ENCODE measurements at places on chromosomes 5 and 9.
A peak's percentile ranks its signal among the peaks of the same experiment; 100 is the strongest.

GRCh38 chr5:102529031-102529430, 30.2 kb upstream of the SLCO6A1 start:
- no peak for DNase-seq

GRCh38 chr9:30758726-30759446, 1625.6 kb upstream of the ACO1 start:
- DNase-seq, result no peak

GRCh38 chr9:34884747-34885189, 73.3 kb upstream of the PHF24 start:
- no peak for DNase-seq

DNA sequence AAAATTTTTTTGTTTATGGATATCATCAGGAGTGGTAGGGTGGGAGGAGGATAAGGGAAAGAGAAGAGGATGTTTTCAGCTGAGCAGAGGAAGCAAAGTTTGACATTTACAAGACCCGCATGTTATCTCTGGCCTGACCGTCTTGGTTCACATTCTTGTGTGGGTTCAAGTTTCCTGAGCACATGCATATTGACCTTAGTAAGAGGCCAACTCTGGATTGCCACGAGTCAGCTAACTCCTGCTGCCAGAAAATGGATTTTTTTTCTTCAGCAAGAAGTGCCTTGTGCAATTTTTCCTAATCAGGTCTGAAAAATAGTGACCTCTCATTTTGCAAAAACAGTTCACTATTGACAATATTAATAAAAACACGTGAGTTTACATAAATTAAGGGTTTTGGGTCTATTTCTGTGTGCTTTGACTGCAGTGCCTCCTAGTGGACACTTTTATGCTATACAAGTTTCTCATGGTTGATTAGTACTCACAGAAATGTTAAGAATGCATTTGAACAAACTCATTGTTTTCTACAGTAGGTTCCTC, 27.1 kb upstream of the BASP1 start:
- DNase-seq, result no peak

DNA sequence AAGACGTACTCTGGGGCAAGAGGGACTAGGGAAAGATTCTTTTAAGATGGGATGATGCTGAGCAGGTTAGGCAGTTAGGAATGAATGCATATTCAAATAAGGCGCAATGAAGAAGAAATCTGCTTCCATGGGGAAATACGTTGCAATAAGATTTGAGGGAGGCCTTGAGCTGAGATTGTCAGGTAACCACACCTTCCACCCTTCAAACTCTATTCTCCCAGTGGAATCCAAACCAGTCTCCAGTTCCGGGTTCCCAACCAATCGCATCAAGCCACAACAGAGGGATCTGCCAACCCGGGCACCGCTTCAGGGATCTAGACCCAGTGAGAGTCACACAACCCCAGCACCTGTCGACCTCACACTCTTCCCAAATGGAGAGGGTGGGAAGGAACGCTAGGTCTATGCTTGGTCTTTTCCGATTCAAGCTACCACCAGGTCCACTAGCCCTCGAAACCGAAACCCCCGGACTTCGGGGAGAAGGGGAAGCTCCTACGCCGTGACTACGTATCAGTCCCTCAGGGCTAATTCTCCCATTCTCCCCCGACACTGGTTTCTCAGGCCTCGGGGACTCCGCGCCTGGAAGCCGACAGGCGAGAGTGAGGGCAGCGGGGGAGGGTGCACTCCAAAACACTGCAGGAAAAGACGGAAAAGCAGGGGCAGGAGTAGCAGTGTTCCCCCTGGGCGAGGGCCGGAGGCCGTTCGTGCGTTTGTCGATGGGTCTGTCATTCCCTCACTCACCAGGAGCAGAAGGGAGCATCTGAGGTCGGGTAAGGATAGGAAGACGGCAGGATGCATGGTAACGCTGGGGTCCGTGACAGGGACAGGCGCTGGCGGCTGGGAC, 534 bp downstream of the ERP44 start:
- peak; percentile 12 for DNase-seq

DNA sequence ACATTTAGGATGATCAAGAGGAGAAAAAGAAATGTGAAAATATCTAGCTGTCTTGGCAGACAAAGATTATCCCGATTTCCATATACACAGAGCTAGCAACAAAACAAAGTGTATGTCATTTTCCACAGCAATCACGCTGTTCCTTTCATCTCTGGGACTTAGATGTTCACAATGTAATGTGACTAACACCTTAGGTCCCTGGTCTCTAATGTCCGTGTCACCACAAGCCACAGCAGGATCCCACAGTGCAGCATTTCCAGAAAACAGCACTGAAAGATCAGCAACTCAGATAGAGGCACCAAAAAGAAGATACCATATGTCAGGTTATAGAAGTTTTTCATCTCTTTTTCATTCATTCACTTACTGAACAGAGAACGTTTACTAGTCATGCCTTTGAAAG, 118.0 kb upstream of the TNPO1 start:
- DNase-seq, result no peak

DNA sequence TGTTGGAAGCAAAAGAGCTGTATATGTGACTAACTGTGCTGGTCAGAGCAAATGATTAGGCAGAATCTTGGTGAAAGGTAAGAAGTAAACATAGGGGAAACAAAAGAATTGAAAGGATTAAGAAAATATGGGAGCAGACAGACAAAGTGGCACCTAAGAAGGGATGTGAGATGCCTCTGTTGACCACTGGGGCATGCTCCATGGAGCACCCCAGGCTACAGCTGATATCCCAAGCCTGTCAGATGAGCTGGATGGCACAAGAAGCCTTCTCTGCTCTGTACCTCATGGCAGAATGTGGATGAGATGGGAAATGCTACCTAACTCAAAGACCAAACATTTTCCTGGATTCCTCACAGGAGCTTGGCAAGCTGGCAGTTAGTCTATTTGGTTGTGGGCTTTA, 89.3 kb upstream of the SLIT3 start:
- no peak for DNase-seq

DNA sequence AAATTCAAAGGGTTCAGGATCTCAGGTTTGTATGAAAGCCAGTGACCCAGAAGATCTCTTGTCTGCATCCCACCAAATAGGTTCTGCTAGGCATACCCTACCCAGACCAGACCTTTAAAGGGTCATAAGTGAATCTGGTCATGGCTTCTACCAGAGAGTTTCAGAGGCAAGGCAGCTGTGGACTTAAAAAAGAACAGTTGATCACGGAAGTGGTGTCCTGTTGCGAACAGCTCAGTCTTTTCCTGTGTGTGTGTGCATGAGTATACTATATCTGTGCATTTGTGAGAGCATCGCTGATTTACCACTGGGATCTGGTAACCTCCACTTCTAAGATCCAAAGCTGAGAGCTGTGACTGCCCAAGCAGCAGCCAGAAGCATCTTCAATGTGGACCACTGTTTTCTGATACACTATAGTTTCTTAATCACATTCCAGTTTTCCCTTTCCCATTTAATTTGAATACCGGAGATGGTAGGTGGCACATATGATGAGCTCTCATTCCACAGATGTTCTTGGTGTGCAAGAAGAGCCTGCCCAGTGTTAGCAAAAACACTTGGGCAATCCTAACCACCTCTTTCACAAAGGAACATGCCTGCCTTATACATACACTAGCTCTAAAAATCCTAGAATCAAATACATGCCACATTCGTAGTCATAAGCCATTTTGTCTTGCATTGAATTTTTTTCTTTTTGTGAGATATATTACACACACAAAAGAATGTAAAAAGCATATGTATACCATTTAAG, 36.2 kb upstream of the OR2S2 start:
- DNase-seq, result no peak

- DNase-seq, result no peak
Observed at GRCh38 chr5:126139773-126140172, 283.4 kb upstream of the GRAMD2B start.

- no peak for DNase-seq
Observed at GRCh38 chr5:37660319-37660718, 179.5 kb downstream of the GDNF start.

DNA sequence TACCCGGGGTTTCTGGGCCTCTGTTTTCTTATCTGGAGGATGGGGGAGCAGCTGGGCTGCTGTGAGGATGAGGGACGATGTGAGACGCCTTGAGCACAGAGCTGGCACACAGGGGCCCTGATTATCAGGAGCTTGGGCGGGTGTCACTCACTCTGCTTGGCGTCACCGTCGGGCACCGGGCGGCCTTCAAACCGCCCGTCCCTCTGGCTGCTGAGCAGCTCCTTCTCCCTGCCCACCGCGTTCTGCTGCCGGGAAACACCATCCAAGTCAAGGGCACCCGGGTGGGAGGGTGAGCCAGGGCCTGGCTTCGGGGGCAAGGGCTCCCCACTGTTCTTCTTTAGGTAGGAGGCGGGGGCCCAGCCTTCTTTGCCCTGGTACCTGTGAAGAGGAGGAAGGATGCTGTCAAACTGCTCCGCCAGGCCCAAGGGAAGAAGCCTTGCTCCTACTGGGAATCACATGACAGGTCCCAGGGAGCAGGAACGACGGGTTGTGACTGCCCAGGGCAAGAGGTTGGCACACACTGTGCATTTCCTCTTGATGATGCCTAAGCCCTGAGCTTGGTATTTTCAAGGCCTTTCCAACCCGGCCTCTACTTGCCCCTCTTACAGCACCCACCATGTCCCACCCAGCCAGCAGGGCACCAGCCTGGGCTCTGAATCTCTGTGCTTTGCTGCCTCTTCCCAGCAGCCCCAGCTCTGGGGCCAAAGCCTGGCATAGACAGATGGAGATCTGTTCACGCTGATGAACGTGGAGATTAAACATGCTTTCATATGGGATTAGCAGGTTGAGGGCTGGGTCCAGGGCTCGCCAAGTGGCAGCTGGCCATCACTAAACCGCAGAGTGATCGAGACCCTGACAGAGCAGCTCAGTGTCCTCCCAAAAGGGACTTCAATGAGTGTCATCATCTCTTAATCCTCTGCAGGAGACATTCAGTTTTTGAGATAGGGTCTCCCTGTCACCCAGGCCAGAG, 66.9 kb upstream of the UBTD2 start:
- no peak for DNase-seq

DNA sequence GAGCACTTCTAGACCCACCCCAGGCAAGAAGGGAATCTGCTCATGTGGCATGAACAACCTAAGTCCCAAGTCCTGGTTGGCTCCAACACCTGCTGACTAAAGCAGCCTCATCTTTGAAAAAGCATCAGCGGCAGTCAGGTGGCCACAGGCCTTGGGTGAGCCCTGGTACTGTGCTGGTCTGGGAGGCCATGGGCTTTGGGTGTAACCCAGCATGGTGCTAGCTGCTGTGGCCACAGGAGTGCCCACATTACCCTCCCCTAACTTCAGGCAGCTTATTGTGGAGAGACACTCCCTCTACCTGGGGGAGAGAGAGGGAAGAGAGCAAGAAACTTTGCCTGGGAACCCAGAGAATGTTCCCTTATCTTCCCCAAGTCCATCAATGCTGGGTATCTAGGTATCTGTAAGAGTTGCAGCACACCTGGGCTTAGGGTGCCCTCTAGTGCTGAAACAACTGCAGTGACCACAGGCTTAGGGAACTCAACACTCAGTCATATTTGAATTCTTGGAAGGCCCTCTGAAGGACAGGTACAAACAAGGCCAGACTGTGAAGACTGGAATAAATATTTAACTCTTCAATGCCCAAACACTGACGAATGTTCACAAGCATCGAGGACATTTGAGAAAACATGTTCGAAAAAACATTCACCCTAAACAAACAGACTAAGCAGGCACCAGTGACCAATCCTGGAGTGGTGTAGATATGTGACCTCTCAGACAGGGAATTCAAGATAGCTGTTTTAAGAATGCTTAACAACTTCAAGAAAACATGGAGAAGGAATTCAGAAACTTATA, 69.9 kb upstream of the OR2K2 start:
- no peak for DNase-seq

DNA sequence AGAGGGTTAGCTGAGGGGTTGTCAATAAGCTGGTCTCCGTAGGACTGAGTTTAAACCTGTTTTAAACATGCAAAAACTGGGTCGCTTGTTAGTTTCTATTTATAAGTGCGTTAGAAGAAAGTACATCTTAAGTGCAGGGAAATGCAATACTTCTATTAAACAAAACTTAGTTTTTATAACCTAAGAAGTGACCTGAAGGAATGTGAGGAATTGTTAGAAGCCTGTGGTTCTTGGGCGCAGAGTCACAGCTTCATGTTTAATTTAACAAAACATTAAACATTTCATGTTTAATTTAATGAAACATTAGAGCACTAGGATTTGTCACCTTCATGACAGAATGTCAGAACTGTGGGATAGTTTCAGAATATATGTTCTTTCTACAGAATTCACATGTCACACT, 469.2 kb upstream of the WWC1 start:
- DNase-seq, result no peak

DNA sequence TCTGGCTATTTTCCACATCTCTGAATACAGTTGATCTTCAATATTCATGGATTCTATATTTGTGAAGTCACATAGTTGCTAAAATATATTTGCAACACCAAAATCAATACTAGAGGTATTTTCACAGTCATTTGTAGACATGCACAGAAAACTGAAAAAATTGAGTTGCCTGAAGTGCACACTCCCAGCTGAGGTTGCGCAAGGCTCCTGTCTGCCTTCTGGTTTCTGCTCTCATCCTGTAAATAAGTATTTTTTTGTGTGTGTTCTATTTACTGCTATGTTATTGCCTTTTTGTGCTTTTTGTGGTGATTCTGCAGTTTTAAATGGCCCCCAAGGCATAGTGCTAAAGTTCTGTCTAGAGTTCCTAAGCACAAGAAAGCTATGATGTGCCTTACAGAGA, 371.1 kb upstream of the GRAMD2B start:
- no peak for DNase-seq

DNA sequence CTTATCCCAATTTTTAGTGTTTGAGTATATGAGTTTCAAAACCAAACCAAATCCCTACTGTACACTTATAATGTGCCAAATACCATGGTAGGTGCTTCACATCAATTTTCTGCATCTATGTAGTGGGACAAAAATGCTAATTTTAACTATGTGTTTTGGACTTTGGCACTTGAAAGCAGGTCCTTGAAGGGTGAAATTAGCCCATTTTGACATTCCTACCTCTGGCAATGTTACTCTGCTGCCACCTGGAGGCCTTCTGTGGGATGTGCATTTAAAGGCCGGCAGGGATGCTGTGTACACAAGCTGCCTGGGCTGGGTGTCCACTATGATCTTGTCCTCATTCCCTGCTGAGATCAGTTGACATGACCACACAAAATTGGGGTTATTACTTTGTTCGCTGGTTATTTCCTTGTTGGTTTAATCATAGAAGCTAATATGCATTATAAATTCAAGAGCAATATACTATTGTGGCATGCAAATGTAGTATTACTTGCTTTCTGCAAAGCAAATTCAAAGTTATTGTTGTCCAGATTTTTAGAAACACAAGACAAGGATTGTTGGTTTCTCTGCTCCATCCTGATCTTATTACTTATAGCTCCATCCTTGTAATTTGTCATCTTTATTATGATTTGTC, 166.8 kb downstream of the ARHGEF28 start:
- peak; percentile 17 for DNase-seq

GRCh38 chr5:8908055-8908683, 637.7 kb downstream of the SEMA5A start:
- no peak for DNase-seq

All from effector memory CD4-positive, alpha-beta T cell (primary cell).